Naive B cell (primary cell): ENCODE measurements at places on chromosomes 6 and 20. TPM values are rescaled to one million over a fixed set of nuclear protein-coding genes. Genes with fewer than 3 reads are reported as not detected.

Gene PACRG
- polyA plus RNA-seq, result not detected

DNA sequence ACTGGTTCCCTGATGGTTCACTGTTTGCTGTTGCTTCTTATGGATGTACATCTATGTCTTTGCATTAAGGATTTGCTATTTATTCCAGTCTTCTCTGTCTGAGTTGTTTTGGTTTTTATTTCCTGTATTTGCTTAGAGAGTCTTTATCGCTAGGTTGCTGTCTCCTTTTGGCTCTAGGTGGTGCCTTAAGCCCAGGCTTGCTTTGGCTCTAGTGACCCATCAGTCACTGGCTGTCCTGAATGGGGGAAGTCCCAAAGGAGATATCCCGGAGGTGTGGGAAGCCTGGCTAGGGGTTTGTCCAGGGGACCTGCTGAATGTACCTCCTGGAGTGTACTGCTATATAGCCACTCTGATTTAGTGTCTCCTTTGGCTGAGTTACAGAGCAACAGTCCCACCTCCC lies 53.4 kb downstream of the MCHR2 start:
- H3K36me3 ChIP-seq, result no peaks in the 10 kb centered on the region
- no peaks in the 10 kb centered on the region for H3K4me1 ChIP-seq
- no peak overlapping the region for H3K27ac ChIP-seq

DNA sequence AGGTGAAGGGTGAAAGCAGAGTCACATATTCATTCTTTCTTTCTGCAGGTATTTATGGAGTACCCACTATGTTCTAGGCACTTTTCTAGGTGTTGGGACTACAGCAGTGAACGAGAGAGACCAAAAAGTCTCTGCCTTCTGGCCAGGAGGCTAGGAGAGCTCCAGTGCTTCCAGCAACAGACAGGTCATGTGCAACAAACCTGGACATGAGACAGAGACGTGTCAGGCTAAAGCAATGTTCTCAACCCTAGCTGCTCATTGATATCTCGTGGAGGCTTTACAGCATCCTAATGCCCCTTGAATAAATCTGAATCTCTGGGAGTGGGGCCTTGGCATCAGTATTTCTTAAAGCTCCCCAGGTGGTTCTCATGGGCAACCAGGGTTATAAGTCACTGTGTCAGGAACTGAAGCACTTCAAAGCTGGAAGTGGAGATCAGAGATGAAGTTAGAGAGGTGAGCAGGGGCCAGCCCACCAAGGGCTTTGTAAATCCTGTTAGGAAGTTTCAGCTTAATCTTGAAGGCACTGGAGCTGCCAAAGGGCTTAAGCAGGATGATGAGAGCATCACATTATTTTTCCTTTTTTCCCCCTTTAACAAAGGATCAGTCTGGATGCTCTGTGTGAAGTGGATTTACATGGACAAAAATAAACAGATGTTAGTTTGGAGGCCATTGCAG lies 13.0 kb upstream of the TBCC start:
- H3K4me1 ChIP-seq, result peaks cover 31% of the 10 kb centered on the region
- peak overlapping the region; percentile 57 for H3K27ac ChIP-seq
- no peak for DNase-seq
- H3K27me3 ChIP-seq, result no peaks in the 10 kb centered on the region

DNA sequence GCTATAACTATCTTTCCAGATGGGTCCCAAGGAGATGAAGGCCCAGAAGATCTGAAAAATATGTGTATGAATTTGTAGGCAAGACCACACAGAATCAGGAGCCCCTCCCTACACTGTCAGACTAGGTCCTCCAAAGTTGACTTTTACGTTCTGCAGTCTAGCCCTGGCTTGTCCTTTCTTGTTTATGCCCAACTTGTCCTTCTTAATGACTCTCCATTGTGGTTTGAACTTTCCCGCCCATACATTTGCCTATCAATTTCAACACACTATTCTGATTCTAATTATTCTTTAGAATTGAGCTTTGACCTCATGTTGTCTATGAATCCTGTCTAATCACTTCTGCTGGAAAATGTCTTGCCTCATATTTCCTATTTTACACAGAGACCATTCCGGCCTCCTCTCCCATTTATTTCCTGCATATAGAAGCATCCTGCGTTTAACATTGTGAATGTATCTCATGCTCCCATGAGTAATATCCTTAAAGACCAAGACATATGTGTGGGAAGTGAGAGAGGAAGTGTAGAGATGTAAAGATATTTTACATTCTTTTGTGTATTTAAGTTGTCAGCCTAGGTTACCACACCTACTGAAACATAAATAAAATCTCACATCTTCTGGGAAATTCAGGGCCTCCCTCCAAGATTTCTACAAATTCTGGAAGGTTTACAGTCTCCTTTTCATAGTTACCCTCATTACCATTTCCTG lies 348.3 kb downstream of the BCKDHB start:
- no peaks in the 10 kb centered on the region for H3K27me3 ChIP-seq
- DNase-seq, result no peak
- H3K4me3 ChIP-seq, result no peak overlapping the region
- H3K27ac ChIP-seq, result no peak overlapping the region

- no peak for DNase-seq
- no peaks in the 10 kb centered on the region for H3K4me1 ChIP-seq
- H3K27ac ChIP-seq, result no peak overlapping the region
- H3K27me3 ChIP-seq, result no peaks in the 10 kb centered on the region
- H3K4me3 ChIP-seq, result no peak overlapping the region
These were observed 40.4 kb downstream of the GCLC start for GRCh38 chr6:53504512-53504911.

Gene PBX2
- 2.6 TPM for polyA plus RNA-seq

GRCh38 chr6:118485601-118486550 lies 62.2 kb upstream of the PLN start:
- H3K27ac ChIP-seq, result no peak overlapping the region
- H3K27me3 ChIP-seq, result no peaks in the 10 kb centered on the region
- H3K4me1 ChIP-seq, result no peaks in the 10 kb centered on the region

- H3K36me3 ChIP-seq, result no peaks in the 10 kb centered on the region
- H3K4me1 ChIP-seq, result peaks cover 40% of the 10 kb centered on the region
- DNase-seq, result no peak
- no peak overlapping the region for H3K27ac ChIP-seq
These were observed 4.0 kb upstream of the TUBB2B start for GRCh38 chr6:3231247-3232016.
